ENCODE measurements at places on chromosomes 4 and X.

GRCh38 chr4:61540944-61541343, 340.8 kb downstream of the ADGRL3 start:
- no peak for DNase-seq

GRCh38 chr4:25795566-25796454, 67.0 kb downstream of the SEL1L3 start:
- no peak for DNase-seq

DNA sequence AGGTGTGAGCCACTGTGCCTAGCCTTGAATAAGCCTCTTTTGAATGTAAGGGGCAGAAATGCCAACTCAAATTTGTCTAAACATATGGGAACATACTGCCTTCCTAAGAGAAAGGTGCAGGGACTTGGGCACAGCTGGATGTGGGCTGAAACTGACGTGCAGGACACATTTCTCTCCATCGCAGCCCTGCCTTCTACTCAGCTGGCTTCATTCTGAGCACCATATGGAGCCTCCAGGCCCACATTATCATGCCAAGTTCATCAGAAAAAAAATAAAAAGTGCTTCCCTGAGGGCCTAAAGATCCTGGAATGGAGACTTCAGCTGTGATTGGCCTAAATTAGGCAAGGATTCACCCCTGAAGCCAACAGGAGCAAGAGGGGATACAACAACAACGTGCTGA, 386.2 kb downstream of the RAB28 start:
- DNase-seq, result no peak

DNA sequence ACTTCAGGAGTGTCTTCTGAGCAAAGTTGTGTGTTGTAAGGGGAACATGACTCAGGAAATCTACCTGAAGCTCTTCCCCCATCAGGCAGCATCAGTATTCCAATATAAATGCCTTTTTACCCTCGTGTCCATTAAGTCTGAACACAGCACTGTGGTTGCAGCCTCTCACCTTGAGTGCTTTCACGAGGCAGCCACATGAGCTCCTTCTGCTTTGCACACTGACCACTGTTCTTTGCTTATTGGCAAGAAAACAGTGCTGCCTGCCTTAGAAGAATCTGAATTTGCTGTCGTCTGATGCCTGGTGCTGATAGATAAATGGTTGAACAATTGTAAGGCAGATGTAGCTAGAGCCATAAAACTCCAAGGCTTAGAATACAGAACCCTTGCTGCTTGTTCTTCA, 139.6 kb upstream of the WDR1 start:
- DNase-seq, result no peak

DNA sequence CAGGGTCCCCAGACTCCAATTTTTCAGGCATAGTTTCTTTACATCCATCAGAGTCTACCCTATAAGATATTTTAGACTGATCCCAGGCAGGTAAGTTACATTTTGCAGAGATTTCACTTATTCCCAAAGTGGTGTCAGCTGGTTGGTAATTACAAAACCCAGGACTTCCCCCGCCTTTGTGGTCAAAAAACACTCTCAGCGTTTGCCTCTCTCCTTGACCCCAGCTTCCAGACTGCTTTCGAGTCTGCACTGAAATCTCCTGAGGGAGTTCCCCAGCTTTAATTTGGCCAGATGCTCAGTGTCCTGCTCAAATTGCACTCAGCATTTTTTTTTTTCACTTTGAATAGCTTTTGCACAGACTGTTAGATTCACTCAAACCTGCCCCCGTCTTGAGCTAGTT, 11.2 kb upstream of the AMOT start:
- no peak for DNase-seq

DNA sequence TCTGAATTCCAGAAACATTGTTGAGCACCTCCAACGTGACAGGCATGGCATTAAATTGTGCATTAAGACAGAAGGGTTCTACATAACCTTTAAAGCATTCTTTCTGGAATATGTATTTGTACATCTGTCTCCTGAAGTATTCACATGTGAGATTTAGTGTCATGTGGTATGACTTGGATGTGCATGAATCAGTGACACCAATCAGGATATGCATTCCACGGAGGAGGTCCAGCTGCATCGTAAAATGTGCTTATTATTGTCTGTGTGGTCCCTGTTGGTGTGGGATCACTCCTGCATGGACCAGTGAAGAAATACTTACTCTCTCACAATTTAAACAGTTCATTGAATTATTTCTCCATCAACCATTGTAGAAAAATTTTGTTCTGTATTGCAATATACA, 149.0 kb downstream of the MID1 start:
- DNase-seq, result no peak

DNA sequence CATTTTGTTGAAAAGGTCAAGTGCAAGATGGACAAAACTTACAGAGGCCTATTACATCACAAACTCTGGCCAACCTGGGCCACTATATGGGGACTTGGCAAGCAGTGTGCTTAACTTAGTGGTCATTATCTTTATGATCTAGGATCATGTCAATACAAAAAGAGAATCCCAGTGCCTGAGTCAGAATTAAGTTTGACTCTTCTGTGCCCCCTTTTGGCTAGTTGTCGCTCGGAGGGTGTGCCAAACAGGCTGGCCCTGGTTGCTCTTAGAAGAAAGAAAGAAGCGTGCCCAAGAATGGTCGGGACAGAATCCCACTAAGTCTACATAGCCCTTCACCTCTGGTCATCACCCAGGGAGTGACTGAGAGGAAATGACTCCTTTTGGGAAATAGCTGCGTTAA, 100.1 kb downstream of the EIF4E start:
- no peak for DNase-seq

GRCh38 chr4:82481506-82481840, 51.1 kb downstream of the ENOPH1 start:
- peak; percentile 21 for DNase-seq

DNA sequence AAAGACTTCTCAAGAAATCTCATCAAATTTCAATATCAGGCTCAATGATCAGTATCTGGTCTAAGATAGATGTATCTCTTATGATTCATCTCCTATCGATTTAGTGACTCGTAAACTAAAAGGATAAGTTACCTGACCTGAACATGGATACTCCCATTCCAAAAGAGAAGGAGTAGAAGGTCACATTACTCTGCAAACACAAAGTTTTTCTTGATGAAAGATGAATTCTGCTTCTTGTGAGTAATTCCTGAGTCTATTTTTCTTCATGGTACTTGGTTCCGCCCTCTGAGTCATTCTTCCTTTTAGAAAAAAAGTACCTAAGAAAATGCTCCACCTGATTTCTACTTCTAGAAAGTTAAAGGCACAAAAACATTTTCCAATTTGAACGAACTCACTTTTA, 223.1 kb upstream of the SLIT2 start:
- no peak for DNase-seq

DNA sequence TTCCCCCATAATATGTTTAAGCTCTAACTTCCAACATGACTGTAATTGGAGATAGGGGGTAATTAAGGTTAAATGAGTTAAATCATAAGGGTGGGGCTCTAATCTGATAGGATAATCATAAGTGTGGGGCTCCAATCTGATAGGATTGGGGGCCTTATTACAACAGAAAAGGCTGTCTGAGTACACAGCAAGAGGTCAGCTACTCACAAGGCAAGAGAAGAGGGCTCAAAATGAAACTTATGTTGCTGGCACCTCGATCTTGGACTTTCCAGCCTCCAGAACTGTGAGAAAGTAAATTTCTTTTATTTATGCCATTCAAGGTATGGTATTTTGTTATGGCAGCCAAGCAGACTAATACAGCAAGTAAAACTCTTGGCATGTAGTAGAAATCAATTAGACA, 16.4 kb downstream of the SH2D1A start:
- no peak for DNase-seq

- no peak for DNase-seq
These were observed 170.1 kb downstream of the ATG4A start for GRCh38 chrX:108261549-108262203.

DNA sequence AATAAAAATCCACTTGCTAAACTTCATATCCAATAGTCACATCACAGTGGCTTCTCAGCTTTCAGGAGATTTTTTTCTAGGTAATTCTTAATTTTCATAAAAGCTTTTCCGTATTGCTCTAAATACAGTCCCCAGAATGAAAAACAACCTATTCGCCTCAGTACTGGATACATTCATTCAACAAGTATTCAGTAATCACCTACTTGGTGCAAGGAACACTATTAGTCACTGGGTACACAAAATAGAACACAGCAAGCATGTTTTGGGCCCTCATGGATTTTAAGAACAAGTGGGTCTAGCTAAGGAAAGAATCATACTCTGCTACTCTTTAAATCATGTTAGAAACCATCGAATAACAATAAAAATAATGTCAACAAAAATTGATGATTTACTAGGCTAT, 2.8 kb upstream of the BEX3 start:
- DNase-seq, result no peak

DNA sequence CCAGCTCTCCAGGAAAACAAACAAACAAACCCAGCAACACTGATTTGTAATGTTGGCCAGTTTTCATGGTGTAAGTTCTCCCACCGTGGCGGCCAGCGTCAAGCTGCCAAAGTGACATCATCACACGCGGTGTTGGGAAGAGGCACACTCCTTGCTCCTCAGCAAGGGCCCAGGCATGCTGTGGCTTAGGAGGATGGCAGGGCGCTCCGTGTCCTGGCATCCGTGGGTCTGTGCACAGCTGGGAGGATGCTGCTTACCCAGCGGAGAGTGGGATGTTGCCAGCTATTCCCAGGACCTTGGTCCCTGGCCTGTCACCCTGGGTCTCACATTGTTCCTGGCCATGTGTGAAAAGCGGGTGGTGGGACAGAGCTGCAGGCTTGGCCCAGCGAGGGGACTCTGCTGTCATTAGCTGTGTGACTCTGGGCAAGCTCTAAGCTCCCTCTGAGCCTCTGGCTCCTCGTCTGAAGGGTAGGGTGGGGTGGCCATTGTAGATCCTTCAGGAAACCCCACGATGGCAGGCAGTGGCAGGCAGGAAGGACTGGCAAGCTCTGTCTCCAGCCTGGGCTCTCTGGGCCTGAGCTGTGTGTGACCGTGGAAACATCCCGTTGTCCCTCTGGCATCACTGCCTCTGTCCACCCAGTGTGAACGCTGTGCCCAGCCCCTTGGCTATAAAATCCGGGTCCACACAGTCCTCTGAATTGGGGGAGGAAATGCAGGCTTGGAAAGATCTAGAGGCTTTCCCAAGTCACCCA, 10.8 kb downstream of the PSAPL1 start:
- no peak for DNase-seq

GRCh38 chr4:144674711-144675110, 28.8 kb downstream of the HHIP start:
- DNase-seq, result no peak

DNA sequence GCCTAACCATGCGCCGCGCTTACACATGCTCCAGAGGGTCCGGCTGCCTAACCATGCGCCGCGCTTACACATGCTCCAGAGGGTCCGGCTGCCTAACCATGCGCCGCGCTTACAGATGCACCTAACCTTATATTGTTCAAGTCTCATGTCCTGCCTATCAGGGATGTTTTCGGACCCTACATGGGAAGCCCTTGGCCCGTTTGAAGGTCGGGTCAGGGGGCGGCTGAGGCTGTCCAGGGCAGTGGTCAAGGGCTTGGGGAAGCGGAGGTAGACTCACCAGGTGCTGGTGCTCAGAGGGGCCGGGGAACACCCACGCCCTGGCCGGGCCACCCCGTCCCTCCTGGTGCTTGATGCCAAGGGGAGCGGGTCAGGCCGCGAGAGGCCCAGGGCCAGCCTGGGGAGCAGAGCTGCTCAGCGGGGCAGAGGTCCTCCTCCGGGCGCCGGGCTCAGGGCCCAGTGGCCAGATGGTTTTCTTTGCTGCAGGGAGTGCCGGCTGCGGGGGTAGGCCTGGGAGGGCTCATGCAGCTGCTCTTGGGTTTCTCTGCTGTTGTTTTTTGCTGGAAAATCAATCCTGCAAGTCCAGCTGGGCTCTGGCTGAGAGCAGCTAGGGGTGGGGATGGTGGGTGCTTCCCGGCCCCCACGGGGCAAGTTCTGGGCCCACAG, 35.4 kb upstream of the SPON2 start:
- no peak for DNase-seq
